ENCODE measurements at places on chromosomes 3 and 15. TPM values are rescaled to one million over a fixed set of nuclear protein-coding genes. Genes with fewer than 3 reads are reported as not detected.

DNA sequence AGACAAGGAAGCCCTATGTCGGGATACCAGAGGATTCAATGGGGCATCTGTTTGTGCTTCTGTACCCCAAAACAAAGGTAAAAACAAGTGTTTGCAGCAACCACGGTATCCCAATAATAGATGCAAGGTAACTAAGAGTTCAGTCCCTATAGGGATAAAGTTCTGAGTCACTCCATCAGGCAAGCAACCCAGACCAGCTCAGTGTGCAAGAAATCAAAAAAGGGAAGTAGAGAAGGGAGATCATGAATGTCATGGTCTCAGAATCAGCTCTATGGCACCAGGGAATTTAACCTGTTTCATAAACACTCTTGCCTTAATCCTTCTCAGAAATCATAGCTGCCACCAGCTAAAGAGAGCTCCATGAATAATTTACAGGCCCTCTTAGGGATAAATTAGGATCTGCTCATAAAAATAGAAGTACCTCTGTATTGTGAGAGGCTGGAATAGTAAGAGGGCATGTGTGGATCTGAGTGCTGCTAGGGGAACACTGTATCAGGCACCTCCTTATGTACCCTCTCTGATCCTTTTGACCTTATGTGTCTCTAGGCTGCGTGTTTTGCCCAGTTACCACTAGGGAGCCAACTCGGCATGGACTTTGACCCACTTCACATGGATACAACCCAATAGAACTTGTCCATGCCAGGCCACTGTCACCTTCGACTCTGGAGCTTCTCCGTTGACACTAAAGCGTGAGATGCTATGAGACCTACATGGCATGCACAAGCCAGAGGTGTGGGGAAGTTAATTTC lies 754.6 kb downstream of the AGBL1 start:
- DNase-seq: no peak

- no peak for DNase-seq
These were observed 5.9 kb upstream of the NMD3 start for GRCh38 chr3:161215185-161215584.

DNA sequence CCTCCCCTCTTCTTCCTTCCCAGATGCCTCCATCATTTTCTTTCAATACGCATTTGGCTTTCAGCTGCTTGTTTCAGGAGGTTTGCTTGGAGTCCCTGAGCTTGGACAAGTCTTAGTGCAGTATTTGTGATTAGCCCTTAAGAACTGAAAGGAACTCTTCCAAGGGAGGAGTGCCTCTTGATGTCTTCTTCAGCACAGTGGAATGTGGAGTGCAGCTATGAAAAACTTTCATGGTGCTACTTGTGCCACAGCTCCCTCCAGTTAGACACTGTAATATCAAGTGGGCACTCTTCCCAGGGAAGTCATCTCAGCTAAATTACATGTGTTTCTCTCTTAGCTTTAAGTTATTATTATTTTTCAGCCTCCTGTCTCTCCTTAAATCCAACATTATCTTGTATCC lies 173.1 kb downstream of the NECTIN3 start:
- no peak for DNase-seq

DNA sequence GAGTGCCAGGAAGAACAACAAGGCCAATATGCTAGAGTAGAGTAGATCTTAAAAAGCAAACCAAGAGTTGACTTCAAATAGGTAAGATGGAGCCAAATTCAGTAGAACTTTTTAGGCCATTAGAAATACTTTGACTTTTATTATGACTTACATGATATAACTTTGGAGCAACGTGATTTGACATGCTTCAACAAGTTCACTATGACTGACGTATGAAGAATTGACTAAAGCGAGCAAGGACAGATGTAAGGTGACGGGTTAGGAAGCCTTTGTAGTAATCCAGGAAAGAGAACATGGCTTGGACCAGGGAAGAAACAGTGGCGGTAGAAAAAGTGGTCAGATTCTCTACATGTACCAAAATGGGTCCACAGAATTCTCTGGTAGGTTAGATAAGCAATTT lies 4.9 kb upstream of the ZNF385D start:
- DNase-seq: peak; percentile 74

Gene SNTN
- polyA plus RNA-seq: not detected

- DNase-seq: no peak
These were observed 10.6 kb upstream of the STT3B start for GRCh38 chr3:31522152-31522551.

Gene TMEM44
- polyA plus RNA-seq: 12.4 TPM

DNA sequence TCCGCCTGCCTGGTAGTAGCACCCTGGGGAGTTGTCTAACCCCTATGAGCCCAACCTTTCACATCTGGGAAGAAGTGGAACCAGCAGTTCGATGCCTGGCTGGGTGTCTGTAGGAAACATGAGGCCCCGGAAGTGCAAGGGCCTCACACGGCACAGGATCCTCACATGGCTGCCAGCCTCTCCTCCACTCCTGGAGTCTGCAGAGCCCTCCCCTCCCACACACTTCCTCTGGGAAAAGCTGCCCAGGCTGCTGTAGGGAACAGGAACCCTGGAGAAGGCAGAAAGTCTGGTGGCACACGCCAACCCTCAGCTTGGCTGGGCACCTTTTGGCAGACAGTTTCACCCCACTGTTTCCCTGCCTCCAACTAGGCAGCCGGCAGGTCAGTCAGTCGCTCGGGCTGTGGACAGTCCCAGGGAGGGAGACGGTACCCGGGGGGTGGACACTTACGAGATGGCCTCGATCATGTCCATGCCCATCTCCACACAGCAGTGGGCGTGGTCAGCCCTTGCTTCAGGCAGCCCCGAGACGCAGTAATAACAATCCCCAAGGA lies 118.4 kb downstream of the ADCY5 start:
- no peak for DNase-seq

DNA sequence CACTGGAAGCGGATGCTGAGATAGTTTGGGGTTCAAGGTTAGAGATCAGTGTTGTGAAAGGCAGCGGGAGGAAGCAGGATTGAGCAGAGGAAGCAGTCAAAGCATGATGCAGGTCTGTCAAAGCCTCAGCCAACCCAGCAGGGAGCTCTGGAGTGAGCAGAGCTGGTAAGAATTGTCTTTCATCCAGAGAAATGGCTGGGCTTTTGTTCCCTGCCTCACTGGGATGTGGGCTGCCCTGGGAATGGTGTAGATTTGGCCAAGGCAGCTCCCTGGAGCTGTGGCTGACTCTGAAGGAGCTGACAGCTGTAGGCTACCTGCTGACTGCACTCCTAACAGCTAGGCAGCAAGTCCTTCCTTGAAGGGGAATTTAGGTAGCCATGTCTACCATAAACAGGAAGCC lies 61.9 kb upstream of the STXBP5L start:
- DNase-seq: no peak

DNA sequence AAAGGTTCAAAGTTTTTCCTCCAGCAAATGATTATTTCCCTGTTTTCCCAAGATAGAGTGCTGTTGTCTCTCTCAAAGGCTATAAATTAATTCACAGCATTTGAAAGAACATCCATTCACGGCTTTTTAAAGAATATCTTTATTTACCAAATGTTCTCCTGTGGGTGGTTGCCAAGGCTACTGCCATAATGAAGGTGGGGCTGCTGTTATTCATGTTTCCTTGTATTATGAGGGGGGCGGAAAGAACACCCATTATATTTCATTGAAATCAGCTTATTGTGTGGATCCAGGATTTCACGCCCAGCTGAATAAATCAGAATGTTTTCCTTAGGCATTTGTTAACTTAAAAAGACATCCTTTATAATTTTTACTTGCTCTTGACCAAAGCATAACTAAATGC lies 10.1 kb downstream of the SRP14 start:
- DNase-seq: no peak

GRCh38 chr3:160472344-160472743 lies 22.8 kb upstream of the TRIM59 start:
- no peak for DNase-seq

DNA sequence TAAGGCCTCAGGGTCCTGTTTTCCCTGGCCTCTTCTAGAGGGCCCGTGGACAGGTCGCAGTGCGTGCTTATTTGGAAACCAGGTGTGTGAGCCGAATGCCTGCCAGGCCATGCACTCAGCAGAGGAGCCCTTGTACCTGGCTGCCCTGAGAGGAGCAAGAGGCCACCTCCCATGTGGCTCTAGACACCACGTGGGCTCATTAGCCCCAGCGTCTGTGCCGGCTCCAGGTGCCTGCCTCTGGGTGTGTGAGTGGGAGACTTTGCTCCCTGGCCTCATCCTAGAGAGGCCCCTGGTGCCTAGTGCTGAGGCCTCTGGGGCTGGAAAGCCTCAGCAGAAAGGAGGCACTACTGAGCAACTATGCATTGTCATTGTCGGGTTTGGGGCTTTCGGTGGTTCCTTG lies 50.4 kb downstream of the KLF13 start:
- DNase-seq: no peak

- DNase-seq: no peak
These were observed 368.6 kb upstream of the GBE1 start for GRCh38 chr3:82130046-82130445.

GRCh38 chr3:106420628-106421027 lies 551.8 kb upstream of the CBLB start:
- DNase-seq: no peak

- peak; percentile 2 for DNase-seq
These were observed 54.8 kb downstream of the LIPC start for GRCh38 chr15:58486564-58486963.

Gene GOLGA6A
- polyA plus RNA-seq: not detected

DNA sequence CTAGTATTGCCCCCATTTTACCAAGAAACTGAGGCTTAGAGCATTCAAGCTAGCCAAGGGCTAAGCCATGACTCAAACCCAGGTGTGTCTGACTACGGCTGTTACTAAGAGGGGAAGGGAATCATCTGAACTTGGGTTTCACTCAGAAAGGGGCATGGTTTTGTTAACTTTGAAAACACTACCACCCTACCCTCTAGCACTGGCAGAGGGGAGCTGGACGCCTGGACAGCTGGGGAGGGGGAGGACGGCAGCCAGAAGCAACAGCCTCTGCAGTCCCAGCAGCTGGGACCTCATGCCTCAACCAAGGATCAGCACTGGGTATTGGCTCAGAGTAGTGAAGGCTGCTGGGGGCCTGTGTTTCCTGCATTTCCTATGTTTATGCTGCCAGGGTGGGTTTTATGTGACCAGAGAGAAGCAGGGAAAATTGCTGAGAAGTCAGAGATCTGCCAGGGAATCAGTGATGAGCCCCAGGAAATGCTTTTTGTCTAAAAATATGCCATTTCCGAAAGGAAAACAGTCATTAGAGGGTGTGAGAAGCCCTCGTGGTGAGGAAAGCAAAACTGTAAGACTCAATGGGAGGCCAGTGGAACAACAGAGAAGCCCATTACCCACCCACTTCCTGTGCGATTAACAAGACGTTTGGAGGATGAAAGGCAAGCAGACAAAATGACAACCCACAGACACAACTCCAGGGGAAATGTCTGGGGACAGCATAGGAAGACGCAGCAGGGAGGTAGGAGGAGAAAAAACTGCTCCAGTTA lies 41.2 kb downstream of the LIPC start:
- peak; percentile 96 for DNase-seq

DNA sequence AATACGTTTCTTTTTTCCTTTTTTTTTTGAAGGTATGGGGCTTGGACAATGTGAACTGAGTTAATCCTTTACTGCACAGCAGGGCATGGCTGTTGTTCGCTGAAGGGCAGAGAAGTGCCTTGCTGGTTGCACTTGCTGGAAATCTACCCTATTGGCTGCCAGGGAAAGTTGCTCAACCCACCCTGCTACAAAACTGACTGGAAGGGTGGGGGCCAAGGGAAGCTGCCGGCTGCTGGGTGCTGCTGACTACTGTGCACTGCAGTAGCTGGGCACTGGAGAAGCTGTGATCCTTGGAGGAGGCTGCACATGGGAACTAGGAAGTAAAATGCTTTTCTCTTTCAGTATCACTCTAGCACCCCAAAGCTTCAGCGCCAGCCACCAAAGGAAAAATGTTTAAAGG lies 70.5 kb downstream of the ETV5 start:
- no peak for DNase-seq

- DNase-seq: no peak
These were observed 107.9 kb upstream of the DLG1 start for GRCh38 chr3:197406266-197406665.

Gene STARD5
- 26.6 TPM for polyA plus RNA-seq

- DNase-seq: peak; percentile 80
These were observed 66.5 kb downstream of the LEKR1 start for GRCh38 chr3:156892701-156893100.

GRCh38 chr3:71585887-71586809 lies 2.6 kb upstream of the FOXP1 start:
- DNase-seq: no peak

DNA sequence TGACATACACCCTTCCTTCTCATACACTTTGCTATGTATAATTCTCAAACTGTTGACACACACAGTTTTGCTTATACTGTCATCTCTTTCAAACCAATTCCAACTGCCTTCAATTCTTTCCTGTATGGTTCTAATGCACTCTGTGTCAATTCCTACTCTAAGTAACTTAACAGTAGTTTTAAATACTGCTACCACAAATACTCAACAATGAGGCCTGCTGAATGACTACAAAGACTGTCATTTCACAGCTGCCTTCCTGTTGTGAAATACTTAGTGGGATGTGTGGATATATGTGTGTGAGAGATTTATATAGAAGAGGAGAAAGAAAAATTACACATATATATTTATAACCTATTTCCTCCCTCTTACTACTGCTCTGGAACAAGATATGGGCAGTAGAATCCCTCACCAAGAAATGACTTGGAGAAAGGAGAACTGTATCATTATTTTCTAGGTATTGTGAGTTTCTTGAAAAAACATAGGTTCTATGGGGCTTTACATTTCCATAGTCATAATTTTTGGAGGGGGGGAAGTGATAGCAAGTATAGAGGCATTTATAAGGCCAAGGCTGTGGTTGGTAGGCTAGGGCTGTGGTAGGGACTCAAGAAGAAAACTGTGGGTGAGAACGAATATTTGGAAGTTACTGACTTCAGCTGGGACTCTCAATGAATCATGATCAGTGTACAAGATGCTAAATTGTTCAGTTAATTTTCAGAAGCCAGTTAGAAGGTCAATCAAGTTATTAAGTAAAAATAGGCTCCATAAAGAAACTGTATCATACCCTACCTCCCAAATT lies 88.7 kb downstream of the ANKRD28 start:
- DNase-seq: peak; percentile 57

Gene SEMA5B
- polyA plus RNA-seq: not detected

Gene TM4SF18
- polyA plus RNA-seq: not detected

GRCh38 chr15:45637141-45637540 lies 2.3 kb downstream of the SQOR start:
- no peak for DNase-seq

Gene LMCD1
- polyA plus RNA-seq: 2.0 TPM

- no peak for DNase-seq
These were observed 136.0 kb downstream of the VGLL4 start for GRCh38 chr3:11507719-11508118.

Gene CPLX3
- polyA plus RNA-seq: not detected

GRCh38 chr3:46276497-46277099 lies 34.3 kb downstream of the CCR3 start:
- no peak for DNase-seq

GRCh38 chr3:39668420-39668819 lies 141.0 kb upstream of the MYRIP start:
- DNase-seq: peak; percentile 33

Gene PIERCE2
- 1.4 TPM for polyA plus RNA-seq

Gene SUCNR1
- polyA plus RNA-seq: not detected

- no peak for DNase-seq
These were observed 203.2 kb upstream of the PPP2R3A start for GRCh38 chr3:135762188-135762856.

- DNase-seq: no peak
These were observed 85.9 kb downstream of the LRRC3B start for GRCh38 chr3:26708501-26708900.
